Tongue (tissue), 3 donors: ENCODE measurements at places on chromosomes 3 and 15.

DNA sequence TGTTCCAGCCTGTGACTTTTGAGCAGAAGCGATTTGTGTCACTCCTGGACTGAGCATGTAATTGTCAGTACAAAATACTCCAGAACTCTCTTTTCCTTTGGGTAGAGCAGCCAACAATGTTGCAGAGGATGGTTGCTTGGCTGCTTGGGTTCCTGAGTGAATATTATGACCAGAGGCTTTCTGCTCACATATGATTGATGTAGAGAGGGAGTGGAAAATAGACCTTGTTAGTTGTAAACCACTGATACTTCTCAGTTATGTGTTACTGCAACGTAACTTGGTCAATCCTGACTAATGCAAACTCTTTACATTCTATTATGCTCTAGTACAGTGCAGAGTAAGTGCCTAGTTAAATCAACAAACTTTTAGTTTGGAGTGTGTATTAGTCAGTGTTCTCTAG, 322.6 kb upstream of the KCNH8 start:
- DNase-seq, result no peak

DNA sequence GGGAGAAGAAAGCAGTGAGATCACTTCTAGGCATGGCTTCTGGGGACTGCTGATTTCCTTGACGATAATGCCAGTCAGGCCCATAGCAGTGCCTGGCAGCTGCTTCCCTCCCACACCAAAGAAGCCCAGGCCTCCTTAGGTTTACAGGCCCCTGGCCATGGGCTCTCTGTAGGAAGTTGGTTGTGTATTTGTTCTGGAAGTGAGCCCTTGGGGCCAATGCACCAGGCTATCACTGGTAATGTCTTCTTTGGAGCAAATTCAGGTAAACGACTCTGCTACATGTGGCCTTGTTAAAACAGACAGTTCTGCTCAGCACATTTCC, 89.3 kb downstream of the CCNL1 start:
- DNase-seq, result no peak

DNA sequence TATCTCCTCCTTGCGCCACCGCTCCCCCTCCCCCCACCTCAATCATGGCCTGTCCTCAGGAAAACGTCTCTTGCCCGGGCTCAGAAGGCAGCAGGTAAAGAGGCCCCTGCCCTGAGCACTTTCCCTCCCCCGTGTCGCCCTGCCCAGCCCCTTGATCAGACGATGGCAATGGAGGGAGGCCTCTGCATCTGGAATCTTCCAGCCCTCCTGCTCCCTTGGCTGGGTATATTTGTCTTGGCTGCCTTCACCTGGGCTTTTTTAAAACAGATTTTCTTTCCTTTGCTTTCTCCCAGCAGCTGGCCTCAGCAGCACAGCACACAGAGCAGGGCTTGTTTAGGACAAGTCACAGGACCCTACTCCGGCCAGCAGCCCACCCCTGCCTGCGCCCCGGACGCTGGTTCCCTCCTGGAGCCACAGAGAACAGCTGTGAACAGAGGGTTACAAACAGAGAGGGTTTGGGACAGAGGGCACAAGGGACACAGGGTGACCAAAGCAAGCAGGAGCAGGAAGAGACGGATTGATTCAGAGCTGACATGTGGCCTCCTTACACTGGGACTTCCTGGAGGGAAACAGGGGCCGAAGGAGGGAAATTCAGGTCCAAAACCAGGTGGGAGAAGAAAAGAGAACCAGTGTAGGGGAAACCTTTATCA, 78.7 kb downstream of the ISG20 start:
- peak; percentile 56 for DNase-seq

- no peak for DNase-seq
These were observed 44.9 kb downstream of the GJD2 start for GRCh38 chr15:34709866-34710265.

- DNase-seq, result no peak
These were observed 28.3 kb upstream of the AP4E1 start for GRCh38 chr15:50880206-50880605.

DNA sequence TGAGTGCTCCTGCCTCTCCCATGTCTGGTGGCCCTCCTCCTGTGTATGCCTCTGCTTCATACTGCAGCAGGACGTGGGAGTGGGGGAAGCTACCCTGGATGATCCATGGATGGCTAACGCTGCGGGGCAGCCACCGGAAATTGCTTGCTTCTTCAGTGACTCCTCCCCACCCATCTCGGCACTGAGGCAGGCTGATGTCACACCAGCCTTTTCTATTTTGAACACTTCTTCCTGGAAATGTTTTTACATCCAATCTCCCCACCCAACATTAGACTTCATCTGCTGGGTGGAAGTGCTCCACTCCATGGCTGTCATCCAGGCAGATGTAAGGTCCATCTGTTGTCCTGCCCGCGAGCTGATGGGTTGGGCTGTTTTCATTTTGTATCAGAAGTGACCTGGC, 58.9 kb upstream of the MUC13 start:
- no peak for DNase-seq

DNA sequence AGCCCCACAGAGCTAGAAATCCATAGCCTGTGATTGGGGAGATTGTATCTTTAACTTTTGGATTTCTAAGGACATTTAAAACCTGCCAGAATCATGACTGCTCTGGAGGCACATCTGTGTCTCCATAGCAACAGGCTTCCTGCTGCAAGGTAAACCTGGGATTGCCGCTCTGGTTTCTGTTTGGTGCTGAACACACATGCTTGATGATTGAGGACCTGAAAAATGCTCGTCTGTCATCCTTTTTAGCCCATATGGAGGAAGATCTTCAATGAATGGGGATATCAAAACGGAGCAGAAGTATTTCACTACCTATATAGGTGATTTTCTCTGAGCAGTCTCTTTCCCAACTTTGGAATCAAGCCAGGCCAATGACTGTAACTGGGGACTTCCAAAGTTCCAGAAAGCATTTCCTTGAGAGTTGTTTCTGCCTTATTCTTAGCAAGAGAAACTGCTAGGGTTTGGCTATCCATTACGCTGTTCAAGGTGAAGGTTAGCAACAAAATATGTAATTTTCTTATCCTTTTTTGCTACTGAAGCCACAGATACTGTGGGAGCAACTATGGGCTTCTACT, 96.5 kb upstream of the TNIK start:
- peak; percentile 54 for DNase-seq

DNA sequence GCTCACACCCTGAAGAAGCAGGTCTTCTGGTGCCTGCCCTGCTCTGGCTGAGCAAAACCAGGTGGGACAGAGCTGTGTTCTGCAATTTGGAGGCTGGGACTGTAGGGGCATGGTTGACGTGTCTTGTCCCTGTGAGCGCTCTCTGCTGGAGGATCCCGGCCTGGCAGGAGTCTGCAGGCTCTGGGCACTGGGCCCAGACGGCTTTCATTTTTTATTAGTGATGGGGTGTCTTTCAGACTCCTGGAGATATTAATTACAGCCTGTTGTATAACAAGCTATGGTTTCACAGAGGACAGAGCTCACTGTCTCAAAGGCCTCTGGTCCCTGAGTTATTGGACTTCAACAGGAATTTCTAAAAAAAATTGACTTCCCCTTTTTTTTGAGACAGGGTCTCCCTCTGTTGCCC, 29.5 kb upstream of the ZNF710 start:
- peak; percentile 66 for DNase-seq

- DNase-seq, result no peak
These were observed 44.5 kb downstream of the ADCY5 start for GRCh38 chr3:123404391-123404790.

DNA sequence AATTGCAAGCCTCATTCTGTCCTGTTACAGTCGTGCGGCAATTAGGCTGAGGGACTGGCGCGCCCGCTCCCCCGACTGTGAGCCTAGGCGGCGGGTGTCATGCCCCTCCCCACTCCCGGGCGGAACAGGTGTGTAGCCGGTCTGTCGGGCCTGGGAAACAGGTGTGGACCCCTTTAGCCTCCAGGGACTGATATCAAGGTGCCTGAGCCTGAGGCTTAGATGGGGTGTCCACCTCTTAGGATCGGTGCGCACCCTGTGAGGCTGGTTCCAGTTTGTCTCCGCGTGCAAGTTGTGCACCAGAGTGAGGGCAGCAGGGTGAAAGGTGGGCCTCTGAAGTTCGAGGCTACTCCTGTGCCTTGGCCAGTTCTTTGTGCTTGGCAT, 686 bp downstream of the VPS8 start:
- no peak for DNase-seq

DNA sequence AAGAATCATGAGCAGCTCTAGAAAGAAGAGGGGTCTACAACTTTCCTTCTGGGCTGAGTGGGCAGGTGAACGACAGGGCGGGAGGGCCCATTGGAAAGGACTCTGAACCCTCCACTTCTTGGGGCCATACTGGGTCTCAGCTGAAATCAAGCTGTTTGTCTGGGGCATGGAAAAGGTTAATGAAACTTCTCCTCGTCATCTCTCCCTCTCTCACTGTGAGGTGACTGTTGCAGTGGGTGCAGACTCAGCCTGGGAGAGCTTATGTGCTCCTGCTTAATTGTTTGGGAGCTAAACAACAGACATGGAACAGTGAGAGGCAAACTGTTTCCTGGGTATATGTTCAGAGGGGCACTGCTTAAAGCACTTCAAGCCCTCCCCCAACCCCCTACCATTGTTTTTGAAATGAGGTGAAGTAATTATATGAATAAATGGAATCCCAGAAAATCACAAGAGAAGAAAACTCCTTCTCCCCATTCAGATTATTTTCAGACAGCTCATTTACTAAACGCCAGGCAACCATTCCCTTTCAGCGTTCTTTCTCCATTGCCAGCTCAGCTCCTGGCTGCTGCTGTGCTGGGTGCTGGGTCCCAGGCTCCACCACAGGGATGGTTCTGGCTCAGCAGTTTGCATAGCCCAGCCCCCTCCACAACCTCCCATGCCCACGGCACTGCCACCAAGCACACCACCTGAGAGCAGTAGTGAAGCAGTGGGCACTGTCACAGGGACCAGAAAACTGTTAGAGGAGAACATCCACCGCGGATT, 444.9 kb upstream of the TBL1XR1 start:
- no peak for DNase-seq

DNA sequence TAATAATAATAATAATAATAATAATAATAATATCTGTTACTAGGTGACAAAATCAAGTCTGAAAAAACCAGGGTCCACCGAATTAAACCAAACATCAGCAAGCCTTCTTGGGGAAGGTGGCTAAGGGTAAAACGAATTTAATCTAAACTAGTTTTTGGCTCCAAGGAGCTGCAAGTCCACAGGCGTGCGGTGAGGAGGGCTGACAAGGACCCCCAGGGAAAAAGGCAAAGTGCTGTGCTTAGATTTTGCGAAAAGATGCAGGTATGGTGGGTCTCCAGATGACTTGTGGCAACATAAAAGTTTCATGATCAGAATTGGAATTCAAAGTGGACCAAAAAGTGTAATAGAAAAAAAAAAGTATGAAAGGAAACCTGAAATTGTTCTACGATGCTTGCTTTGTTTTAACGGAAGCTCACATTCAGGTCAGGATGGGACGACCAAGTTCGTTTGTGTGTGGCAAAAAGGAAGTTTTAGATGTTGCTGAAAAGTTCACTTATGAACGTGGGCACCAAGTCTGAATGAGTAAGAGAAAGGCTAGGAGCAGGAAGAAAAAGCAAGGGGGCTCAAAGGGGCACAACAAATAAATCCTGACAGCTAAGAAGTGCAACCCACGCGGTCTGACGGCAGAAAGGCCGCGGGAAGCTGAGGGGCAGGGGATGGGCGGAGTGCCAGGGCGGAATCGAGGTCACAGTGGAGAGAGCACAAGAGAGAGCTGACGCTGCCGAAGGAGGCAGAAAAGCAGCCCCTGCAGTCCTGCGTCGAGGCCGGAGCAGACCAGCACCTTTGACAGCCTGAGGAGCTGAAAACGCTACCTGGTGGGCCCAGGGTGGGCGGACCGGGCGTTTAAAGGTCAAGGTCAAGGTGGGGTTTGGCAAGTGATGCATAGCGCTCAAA, 1.1 kb downstream of the WDR82 start:
- peak; percentile 78 for DNase-seq

GRCh38 chr15:45389351-45389750, 11.0 kb upstream of the GATM start:
- no peak for DNase-seq

GRCh38 chr3:129688271-129688895, 81.9 kb upstream of the PLXND1 start:
- DNase-seq, result peak; percentile 86

- DNase-seq, result peak; percentile 56
These were observed 61.0 kb downstream of the ATP8B4 start for GRCh38 chr15:50057905-50058639.

- no peak for DNase-seq
These were observed 51.9 kb upstream of the FLNB start for GRCh38 chr3:57956119-57956832.

- no peak for DNase-seq
These were observed 43.1 kb downstream of the IGF2BP2 start for GRCh38 chr3:185781759-185782158.

GRCh38 chr15:90500171-90500570, 29.6 kb upstream of the CRTC3 start:
- no peak for DNase-seq

DNA sequence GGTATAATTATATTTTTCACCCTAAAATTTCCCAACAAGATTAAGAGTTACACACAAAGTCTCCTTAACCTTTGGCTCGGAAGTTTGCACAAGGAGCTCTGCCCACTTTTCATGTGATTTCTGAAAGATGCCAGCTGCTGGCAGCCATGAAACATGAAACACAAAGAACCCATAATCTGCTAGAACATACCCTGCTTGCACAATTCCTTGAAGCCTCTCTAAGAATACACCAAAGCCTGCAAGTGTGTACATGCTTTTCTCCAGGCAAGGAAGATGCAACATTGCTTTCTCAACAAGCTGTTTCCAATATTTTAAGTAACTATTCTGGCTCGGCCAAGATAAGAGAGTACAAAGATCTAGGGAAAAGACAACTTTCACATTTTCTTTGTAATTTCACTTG, 182.0 kb upstream of the WNT5A start:
- no peak for DNase-seq

DNA sequence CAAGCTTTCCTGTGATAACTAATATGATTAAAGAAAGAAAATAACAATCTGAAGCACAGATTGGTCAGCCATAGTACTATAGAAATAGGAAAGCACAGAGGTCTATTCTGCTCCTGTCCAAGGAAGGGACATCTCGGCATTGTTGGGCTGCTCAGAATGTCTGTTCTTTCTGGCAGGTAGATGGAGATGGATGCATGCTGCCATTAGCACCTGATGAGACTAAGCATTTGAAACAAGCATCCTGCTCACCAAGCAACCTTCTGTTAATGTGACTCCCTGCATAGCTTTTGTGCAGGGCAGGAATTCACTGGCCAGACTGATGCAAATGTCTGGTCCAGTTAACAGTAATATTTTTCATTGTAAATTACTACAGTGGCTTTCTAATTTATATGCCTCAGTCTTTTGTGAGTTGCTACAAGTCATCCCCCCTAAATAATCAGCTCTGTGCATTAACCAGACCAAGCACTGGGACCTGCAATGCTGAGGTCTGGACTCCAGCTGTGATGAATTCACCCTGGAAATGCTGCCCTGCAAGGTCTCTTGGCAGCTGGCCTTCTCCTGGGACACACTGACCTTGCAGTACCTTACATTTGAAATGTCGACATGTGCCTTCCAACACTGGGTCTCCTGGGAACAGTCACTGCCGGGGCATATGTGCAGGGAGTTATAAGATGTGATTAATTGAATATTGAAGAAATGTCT, 1123.7 kb downstream of the IGSF11 start:
- DNase-seq, result no peak

GRCh38 chr3:151580591-151580990, 119.7 kb upstream of the IGSF10 start:
- DNase-seq, result no peak
